ENCODE measurements at places on chromosomes 12 and 14.
A peak's percentile ranks its signal among the peaks of the same experiment; 100 is the strongest.

GRCh38 chr12:122894193-122895121, 1.5 kb downstream of the VPS37B start:
- DNase-seq = no peak

GRCh38 chr14:104315169-104315568, 176.8 kb downstream of the KIF26A start:
- DNase-seq = no peak

DNA sequence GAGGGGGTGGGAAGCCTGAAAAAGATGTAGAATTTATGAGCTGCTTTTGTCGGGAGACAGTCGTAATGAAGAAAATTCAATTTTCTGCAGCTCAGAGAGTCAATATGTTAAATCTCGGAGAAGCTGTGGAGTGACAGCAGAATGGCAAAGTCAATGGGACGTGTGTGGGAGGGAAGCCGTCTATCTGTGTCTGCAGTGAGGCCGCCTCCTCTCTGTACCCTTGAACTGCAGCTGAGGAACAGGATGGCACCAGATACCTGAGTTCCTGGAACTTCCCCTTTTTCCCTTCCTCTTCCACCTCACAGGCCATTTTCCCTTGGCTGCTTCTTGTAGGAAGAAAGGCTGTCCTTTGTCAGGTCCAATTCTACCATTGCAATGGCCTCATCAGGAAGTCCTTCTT, 9.3 kb upstream of the CALCOCO1 start:
- no peak for DNase-seq

GRCh38 chr14:94635154-94635553, 23.0 kb downstream of the SERPINA3 start:
- no peak for DNase-seq

DNA sequence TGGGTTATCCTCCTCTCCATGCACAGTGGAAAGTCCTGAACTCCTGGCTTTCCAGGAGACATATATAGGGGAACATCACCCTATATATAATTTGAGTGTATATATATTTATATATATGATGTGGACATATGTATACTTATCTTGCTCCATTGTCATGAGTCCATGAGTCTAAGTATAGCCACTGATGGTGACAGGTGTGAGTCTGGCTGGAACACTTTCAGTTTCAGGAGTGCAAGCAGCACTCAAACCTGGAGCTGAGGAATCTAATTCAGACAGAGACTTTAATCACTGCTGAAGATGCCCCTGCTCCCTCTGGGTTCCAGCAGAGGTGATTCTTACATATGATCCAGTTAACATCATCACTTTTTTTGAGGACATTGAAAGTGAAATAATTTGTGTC, 4.4 kb downstream of the SSTR1 start:
- DNase-seq = no peak

DNA sequence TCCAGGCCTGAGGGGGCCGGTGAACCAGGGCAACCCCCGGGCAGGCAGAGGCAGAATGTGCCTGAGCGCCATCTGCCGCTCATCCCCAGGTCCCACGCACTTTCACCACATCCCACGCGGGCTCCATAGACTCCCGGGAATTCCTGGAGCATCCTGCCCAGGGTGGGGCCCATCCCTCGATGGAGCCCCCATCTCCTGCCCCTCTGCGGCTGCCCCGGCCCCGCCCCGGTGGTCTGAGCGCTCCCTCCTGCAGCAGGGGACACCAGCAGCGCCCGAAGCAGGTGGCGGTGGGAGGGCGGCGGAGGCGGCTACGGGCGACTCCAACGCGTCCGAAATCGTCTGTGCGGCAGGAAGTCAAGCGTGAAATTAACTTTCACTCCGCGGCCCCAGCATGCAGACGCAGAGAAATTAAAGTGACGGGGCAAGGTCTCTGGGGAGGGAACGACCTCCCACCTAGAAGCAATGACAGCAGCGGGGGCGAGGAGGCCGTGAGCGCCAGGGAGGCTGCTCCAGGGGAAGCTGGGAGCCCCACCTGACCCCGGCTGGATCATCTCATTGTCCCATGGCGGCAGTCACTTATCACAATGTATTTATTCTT, 122.2 kb downstream of the NCOR2 start:
- DNase-seq = no peak

DNA sequence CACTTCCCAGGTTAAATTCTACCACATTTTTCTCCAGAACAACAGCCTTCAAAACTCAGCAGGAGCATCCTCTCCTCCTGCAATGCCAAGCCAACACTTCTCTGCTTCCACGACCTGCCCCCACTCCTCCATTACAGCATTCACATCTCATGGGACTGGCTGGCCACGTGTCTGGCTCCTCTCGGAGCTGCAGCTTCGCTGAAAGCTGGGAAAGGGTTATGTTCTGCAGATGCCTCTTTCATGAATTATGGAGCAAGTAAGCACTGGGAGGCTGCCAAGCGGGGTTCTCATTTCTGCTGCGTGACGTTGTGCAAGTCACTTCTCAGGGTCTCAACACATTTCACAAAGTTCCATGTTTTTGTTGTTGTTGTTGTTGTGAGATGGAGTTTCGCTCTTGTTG, 142.2 kb upstream of the RFLNA start:
- DNase-seq = no peak

DNA sequence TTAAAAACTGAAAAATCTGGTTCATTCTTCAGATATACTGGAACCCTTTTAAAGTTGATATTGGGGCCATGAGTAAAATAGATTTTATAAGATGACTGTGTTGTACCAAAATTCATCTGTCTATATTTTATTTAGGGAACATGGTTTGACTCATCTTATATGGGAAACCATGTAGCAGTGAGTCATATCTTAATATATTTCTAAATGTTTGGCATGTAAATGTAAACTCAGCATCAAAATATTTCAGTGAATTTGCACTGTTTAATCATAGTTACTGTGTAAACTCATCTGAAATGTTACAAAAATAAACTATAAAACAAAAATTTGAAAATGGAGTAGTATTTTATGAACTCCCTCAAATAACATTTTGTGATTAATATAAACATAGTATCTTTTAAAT, 14.2 kb downstream of the PTGER2 start:
- DNase-seq = no peak

DNA sequence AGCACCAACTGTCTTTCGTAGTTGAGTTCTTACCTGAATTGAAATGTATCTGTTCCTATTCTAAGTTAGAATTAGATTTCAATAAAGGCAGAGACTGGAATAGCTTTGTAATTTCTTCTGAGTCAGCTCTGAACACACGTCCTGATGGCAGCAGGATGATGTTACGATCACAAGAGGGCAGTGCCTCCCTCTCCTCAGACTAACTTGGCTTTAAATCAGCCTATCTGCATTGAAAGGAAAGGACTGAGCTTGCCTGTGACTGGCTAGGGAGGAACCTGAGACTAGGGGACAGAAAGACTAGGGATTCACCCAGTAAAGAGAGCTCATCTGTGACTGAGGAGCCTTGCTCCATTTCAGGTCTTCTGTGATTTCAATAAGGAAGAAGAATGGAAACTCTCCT, 323.7 kb upstream of the OR4E1 start:
- DNase-seq = no peak

DNA sequence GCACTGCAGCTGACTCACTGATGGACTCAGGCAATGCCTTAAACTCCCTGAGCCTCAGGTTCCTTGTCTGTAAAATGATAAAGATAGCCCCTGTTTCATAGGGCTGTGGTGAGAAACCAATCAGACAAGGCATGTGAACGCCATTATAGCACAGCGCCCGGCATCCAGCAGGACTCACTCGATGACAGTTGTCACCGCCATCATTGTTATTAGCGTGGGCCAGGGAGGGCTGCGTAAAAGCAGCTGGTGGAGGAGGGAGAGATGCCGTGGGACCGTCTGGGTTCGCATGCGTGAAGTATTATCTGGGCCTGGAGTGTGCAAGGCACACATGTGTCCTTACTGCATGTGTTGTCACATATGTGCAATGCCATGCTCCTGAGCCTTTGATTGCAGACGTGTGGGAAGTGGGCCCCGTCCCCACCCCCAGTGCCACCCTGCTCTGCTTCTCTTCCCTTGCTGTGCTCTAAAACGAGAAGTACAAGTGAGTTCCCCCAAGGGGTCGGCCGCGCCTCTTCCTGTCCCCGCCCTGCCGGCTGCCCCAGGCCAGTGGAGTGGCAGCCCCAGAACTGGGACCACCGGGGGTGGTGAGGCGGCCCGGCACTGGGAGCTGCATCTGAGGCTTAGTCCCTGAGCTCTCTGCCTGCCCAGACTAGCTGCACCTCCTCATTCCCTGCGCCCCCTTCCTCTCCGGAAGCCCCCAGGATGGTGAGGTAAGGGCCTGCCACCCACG, at the start of gene PTPN6:
Gene PTPN6, plus strand, starts transcription at position 546 of the 730 bp plus-strand sequence. Its CDS starts 157 bp downstream, at position 703.
- no peak for DNase-seq

- no peak for DNase-seq
These were observed 186.6 kb upstream of the DIO3 start for GRCh38 chr14:101374373-101375338.

DNA sequence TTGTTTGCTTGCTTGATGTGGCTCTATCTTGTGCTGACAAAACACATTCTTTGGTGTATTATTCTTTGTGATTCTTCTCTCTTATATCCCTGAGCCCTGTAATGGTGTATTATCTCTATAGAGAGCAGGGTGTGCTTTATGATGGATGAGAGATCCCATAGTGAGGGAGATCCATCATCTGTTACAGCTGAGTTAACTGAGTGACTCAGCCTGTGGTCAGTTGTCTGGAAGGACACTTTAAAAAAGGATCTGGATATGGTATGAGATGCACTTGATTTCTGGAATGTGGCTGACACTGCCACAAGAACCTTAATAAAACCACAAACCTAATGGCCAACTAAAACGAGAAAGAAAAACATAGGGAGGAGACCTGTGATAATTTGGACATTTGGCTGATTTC, 461.4 kb upstream of the SYT1 start:
- no peak for DNase-seq

GRCh38 chr12:22110176-22110575, 64.2 kb downstream of the CMAS start:
- no peak for DNase-seq

GRCh38 chr12:122356192-122356635, 66.3 kb downstream of the CLIP1 start:
- peak; percentile 12 for DNase-seq

GRCh38 chr12:27528788-27529187, 4.8 kb downstream of the PPFIBP1 start:
- DNase-seq = no peak

DNA sequence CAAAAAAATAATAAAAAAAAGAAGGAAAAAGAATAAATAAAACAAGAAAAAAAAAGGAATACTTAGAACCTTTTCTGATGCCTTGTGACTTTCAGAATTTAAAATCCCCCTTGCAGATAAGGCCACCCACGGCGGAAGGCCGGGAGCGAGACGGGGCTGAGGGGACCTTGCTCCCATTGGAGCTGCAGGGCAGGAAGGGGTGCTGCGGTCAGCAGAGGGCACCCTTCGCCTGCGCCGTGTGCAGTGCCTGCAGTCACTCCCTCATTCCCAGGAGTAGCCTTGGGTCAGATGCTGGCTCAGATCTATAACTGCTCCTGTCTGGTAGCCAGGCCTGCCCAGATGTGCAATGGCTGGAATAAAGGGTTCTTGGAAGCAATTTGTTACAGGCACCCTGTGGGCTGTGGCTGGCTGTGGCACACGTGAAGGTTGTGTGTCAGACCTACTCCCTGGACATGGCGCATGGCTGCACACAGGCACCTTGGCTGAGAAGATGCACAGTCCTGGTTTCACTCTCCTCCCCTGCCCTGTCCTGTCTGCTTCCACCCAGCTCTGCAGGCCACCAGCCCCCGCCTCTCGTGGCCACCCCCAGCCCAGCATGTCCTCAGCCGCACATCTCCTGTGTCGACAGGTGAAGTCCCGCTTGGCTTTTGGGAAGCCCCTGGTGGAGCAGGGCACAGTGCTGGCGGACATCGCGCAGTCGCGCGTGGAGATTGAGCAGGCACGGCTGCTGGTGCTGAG, 13.4 kb upstream of the ALDH2 start:
- DNase-seq = no peak

- no peak for DNase-seq
These were observed 77.0 kb downstream of the RBM19 start for GRCh38 chr12:113889076-113889475.

DNA sequence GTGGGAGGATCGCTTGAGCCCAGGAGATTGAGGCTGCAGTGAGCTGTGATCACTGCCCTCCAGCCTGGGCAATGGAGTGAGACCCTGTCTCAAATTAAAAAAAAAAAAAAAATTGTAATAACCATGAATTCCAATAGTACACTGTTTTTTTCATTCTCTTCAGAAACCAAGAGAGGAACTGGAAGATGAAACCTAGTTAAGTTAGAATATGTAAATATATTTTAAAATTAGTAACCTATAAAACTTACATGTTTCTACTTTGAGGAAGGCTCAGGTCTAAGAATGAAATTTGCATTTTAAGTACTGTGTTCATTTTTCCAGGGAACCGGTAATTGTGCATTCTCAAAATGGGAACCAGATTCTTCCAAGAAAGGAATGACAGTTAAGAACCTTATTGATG, 18.8 kb downstream of the KNTC1 start:
- DNase-seq = no peak

GRCh38 chr12:108616941-108617858, 16.5 kb downstream of the SELPLG start:
- peak; percentile 78 for DNase-seq

GRCh38 chr14:101293605-101294004, 267.7 kb upstream of the DIO3 start:
- no peak for DNase-seq

DNA sequence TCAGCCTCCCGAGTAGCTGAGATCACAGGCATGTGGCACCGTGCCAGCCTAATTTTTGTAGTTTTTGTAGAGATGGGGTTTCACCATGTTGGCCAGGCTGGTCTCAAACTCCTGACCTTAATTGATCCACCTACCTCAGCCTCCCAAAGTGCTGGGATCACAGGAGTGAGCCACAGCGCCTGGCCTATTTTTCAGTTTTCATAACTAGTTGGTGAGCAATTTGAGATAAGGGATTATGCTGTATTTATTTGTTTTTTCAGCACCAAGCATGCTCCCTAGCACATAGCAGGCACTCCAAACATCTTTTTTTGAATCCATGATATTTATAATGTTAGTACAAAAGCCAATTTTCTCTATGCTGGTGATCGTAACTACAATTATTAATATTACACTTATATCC, 541.2 kb downstream of the SNAPC1 start:
- DNase-seq = no peak

GRCh38 chr14:44403193-44403592, 103.9 kb downstream of the FSCB start:
- DNase-seq = no peak

GRCh38 chr12:51508285-51508684, 82.7 kb upstream of the SCN8A start:
- no peak for DNase-seq

DNA sequence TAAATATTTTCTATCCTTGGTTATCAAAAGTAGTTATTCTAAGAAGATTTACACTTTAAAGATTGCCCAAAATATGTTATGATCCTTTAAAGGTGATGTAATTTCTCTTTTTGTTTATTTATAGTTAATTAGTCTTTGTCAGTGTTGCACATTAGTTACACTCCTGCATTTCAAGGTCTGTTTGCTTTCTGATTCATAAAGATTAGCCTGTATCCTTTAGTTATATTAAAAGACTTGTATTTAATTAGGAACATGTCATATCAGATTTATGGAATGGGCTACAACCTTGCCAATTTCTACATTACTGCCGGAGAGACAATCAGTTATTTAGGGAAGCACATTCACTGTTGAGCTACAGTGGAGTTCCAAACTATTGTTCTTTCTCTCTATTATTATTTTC, 3.5 kb downstream of the EPYC start:
- no peak for DNase-seq

- peak; percentile 83 for DNase-seq
These were observed 5.5 kb downstream of the BCL11B start for GRCh38 chr14:99266181-99267178.

- DNase-seq = no peak
These were observed at the start of gene NTN4 for GRCh38 chr12:95790033-95790916. TSS of gene NTN4 (minus strand) at chr12:95790764. CDS start at chr12:95790309, 455 bp downstream.
